Bone marrow (tissue), 2 donors: ENCODE measurements at places on chromosomes 6 and 20.
A peak's percentile ranks its signal among the peaks of the same experiment; 100 is the strongest.

DNA sequence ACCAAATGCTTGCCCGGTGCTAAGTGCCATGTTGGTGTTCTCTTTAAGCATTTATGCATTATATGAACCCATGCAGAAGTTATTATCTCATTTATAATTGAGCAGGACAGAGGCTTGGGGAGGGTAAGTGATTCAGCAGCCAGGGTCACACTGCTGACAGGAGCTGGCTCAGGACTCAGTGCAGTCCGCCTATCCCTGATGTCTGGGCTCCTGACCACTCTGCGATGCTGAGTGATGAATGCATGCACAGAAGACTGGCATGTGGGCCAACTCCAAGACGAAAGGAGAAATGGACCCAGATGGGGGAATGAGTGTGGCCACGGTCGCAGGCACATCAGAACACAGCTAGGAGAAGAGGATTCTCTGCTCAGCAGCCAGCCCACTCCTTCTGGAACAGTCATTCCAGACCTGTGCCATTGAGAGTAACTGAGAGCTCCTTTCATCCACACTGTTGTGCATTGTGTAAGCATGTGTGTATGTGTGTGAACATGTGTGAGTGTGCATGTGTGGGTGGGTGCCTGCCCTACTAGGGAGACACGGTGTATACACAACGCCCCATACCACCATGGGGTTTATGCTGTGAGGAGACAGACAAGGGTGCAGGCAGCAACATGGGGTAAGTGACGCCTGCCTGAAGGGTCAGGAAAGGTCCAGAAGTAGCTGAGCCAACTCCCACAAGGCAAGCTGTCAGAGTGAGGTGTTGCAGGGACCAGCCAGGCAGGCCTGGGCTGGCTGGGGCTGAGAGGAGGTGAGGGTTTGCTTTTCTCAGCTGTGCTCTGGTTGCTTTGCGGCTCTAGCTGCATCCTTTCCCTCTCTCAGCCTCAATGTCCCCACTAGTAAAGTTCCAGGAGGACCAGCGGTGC, 97.8 kb upstream of the PMEPA1 start:
- DNase-seq = no peak

GRCh38 chr6:105691971-105692370, 289.1 kb upstream of the PREP start:
- DNase-seq = no peak

DNA sequence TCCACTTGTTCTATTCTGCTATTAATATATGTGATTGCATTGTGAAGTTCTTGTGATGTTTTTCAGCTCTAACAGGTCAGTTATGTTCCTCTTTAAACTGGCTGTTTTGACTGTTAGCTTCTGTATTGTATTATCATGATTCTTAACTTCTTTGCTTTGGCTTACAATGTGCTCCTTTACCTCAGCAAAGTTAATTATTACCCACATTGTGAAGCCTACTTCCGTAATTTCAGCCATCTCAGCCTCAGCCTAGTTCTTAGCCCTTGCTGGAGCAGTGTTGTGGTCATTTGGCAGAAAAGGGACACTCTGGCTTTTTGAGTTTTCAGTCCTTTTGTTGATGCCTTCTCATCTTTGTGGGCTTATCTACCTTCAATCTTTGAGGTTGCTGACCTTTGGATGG, 440.2 kb downstream of the TBC1D32 start:
- no peak for DNase-seq

GRCh38 chr20:3313683-3314065, 74.7 kb upstream of the SLC4A11 start:
- DNase-seq = peak; percentile 11

DNA sequence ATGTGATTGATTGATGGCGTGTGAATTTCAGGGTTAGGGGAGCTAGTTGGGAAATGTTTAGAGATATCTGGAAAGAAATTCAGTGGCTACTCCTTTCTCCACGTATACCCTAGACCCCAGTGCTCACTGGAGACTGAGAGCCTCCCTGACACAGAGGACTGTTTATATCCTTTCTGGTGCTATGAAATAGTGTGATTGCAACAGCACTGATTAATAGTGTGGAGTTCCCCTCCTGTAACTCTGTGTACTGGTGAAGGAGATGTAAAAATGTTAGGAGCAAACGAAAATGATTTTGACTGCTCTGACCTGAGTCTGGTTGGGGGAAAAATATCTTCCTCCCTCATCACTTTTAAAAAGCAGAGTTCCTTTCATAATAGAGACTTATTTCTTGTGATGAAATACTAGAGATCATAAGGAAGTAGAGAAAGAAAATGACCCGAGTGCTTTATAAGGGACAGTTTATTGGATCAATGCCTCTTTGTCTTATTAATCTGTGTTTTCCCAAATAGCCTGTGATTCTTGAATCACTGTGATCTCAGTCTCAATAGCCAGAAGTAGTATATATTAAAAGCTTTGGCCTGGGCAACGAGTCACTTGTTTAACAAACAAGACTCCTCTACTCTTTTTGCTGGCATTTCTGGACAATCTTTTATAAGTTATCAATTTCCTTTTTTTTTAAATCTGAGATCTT, 92.3 kb downstream of the RNF182 start:
- DNase-seq = no peak

DNA sequence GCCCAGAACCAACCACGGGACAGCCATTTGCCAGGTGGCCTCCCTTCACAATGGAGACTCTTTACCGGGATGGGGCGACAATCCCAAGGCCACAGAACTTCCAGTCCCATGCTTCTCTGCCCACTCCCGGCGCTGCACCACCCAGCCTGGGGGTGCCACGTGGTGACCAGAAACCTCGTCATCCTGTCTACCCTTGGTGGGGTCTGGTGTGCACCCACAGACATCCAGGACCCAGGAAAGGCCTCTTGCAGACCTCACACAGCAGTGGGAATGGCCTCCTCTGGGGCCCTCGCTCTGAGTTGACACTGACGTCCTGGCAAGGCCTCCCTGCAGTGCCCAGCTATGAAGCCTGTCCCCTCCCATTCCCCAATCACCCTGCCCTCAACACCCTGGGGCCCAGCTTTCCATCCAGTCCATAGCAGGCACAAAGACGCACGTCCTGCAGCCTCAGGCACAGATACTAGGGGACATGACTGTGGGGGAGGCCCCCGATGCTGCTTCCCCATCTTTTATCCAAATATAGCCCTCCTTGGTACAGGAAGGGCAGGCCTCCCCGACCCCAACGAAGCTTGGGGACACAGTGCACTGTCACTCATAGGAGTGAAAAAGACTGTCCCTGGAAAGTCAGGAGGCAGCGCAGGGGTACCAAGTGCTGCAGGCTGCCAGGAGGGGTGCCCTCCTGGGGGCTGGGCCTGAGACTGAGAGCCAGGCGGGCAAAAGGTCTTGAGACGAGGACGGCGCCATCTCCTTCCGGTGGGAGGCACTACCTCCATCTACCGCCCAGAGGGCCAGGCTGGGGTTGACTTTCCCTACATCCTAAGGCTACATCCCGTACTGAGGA, 7.2 kb downstream of the CST7 start:
- DNase-seq = no peak

- DNase-seq = no peak
These were observed 167.4 kb upstream of the LRFN2 start for GRCh38 chr6:40754461-40755045.

DNA sequence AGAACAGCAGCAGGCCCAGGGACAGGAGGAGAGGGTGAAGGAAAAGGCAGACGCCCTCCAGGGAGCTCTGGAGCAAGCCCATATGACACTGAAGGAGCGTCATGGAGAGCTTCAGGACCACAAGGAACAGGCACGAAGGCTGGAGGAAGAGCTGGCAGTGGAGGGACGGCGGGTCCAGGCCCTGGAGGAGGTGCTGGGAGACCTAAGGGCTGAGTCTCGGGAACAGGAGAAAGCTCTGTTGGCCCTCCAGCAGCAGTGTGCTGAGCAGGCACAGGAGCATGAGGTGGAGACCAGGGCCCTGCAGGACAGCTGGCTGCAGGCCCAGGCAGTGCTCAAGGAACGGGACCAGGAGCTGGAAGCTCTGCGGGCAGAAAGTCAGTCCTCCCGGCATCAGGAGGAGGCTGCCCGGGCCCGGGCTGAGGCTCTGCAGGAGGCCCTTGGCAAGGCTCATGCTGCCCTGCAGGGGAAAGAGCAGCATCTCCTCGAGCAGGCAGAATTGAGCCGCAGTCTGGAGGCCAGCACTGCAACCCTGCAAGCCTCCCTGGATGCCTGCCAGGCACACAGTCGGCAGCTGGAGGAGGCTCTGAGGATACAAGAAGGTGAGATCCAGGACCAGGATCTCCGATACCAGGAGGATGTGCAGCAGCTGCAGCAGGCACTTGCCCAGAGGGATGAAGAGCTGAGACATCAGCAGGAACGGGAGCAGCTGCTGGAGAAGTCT, 25.5 kb downstream of the C20orf173 start:
- no peak for DNase-seq

DNA sequence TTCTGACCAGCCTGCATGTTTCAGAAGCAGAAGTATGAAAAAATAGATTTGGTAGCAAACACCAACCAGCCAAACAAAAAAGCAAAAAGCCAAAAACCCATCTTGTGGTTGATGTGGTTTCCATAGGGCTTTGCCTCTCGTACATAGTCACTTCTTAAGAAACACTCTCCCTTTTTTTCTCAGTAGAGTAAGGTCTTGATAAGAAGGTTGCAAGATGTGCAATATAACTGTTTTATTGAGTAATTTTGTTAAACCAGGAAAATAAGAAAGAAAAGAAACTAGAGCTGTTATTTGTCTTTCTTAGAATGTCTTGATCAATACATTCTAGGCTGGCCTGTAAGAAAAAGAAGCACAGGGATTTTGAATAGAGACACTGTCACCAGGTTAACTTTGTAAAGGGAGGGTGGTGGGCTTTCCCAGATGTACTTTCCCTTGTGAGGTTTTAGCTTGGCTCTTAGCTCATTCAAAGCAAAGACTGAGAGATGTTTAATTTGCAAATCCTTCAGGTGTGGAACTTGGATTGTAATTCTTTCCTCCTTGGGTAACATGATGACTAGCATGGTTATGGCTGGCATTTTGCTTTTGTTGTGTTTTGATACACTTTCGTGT, 49.7 kb downstream of the AKAP12 start:
- no peak for DNase-seq

GRCh38 chr20:46139908-46140482, 21.9 kb downstream of the CD40 start:
- DNase-seq = no peak

- no peak for DNase-seq
These were observed 24.0 kb upstream of the SERINC1 start for GRCh38 chr6:122495612-122496011.

GRCh38 chr20:63531686-63532448, 5.3 kb downstream of the PTK6 start:
- no peak for DNase-seq

- DNase-seq = no peak
These were observed 279.4 kb downstream of the RFPL4B start for GRCh38 chr6:112626468-112627082.

- DNase-seq = peak; percentile 81
These were observed 93.4 kb upstream of the NHSL1 start for GRCh38 chr6:138592749-138593123.

DNA sequence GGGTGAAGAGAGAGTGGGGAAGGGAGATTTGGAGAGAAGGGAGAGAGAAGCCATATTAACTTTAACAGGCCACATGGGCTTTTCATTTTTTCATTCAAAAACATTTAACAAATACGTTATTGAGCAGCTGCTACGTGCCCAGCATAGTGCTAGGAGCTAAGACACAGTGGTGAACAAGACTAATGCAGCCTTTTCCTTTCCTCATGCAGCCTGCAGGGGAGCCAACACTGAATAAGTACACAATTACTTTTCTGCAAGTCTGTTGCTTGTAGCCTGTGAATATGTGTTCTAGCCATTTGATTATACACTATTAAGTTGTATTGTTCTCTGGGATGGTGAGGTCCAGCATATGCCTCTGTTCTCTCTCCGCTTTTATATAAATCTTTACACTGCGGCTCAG, 1.9 kb upstream of the BLOC1S5 start:
- no peak for DNase-seq

DNA sequence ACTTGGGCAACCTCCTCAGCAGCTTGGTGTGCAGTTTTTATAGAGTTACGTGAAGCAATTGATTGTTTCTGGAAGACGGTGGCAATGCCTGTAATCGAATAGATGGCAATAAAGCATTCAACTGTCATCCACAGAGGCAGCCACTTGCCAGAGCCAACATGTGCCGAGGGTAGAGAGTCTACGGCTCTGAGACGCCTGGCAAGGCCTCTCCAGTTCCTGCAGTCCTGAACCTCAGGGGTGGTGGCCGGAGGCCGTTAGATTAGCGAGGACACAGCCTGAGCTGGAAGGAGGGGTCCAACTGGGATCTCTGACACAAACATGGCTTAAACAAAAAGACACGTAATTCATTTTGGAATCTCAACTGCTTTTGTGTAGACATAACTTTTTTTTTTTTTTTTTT, 775 bp upstream of the TTLL2 start:
- DNase-seq = no peak

DNA sequence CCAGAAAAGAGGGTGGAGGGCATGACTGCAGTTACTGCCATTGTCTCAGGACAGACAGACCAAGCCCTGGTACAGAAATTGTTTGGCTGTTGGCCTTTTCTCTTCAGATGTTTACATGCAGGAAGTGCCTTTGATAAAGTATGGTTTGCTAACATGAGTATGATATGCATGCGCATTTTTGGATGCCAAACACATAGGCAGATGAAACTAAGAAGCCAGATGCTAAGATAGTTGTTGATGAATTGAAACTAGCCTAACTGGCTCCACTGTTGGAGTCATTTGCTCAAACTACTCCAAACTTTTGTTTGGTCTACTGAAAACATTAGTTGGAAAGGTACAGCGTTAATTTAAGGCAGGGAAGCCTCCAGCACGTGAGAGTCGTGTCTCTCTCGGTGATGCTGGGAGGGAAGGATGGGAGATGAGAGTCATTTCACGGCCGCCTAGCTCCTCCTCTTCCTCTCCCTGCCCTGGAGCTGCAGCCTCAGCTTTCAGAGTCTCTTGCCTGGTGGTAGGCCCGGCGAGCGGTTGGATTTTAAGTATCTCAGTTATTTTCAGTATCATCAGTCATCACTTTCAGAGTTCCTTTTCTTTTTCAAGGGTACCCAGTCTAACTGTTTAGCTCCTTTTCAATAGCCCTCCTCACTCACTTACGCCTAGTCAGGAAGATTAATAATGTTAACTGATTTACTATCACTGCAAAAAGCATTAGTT, 29.7 kb downstream of the RREB1 start:
- peak; percentile 62 for DNase-seq

GRCh38 chr6:133749427-133749826, 139.5 kb upstream of the TCF21 start:
- no peak for DNase-seq

DNA sequence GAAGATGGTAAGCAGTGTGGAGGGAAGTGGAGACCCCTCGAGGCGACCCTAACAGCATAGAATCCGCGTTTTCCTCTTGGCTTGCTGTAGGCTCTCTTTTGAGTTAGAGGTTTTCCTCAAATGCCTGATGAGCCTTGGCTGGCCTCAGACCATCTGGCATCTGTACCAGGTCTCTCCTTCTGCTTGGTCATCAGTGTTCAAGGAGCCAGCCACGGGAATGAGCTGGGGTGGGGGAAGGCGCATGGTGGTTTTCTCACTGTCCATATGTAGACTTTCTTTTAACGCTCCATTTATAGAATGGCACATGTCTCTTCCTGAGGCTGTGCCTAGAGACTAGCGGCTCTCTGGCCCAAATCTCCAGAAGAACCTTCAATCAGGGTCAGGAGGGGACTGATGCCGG, 8.1 kb upstream of the GUCA1A start:
- DNase-seq = no peak

GRCh38 chr6:50836231-50836630, 17.6 kb downstream of the TFAP2B start:
- DNase-seq = no peak

- DNase-seq = no peak
These were observed 589.8 kb downstream of the BCKDHB start for GRCh38 chr6:80696268-80696667.

GRCh38 chr20:38434770-38435554, at the start of gene SNHG17:
TSS of gene SNHG17 (minus strand) at chr20:38435328.
- peak; percentile 84 for DNase-seq

- no peak for DNase-seq
These were observed 60.5 kb upstream of the SLC22A23 start for GRCh38 chr6:3517350-3517749.
